ENCODE measurements at places on chromosomes 6 and 20.

- no peak for DNase-seq
These were observed 367.3 kb upstream of the EPHA7 start for GRCh38 chr6:93786474-93787330.

DNA sequence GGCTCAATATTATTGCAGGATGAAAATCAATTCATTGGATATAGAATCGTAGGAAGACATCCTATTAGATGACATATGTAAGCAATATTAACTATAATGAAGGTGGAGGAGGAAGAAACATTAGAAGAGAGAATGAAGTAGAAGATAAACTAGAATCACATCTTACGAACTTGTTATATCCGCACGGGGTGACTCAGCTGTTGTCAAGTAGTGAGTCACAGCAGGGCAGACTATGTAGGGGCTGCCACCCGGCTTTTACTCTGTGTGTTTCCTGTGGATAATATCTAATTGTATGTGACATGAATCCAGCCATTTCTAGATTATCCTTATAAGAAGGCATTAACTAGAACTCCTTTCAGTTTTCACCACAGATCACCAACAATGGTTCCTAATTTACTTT is 520.2 kb downstream of the DOK5 start:
- no peak for DNase-seq

- no peak for DNase-seq
These were observed 78.0 kb downstream of the KCNB1 start for GRCh38 chr20:49404461-49404860.

DNA sequence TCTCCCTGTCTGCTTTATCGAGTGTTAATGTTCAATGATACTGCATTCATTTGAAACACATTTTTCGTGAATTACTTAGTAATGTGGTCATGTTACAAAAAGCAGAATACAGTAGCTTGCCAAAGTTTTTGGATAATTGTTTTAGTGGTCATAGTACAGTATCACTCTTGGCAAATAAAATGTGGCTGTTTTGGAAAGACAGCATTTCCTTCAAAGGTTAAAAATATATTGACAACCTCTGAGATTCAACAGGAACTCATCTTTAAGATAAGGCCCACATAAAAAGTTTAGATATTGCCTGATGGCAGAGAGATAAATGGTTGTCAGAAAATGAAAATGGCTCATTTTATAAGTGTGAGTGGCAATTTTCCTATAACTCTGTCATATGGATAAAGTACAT is 297.7 kb upstream of the MAN1A1 start:
- no peak for DNase-seq

DNA sequence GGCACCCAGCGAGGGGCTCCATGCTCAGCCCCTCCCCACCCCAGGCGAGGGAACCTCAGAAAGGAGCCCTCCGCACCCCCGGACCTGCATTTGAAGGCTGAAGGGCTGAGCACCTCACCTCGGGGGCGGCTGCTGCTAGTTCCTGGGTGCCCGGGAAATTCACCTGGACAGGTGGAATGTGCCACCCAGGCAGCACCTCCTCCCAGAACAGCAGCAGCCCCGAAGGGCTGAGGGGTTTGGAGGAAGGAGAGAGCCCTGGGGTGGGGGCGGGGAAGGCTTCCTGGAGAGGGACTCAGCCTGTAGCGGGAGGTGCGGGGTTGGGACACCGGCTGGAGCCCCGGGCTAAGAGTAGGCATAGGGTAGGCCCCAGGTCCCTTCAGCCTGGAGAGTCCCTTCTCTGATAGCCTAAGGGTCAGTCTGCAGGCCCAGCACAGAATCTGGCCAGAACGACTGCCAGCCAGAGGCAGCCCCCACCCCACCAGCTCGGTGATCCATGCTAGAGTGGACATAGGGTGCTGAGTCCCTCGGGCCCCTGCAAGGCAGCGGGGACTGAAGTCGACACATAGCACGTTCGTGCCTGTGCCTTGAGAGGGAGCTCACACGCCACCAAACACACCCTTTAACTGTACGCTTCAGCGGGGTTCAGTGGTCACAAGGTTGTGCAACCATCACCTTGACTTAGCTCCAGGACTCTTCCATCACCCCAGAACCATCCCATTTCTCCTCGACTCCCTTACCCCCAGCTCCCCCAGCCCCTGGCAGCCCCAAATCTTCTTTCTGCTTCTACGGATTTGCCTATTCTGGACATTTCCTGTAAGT is 180.9 kb downstream of the TAF4 start:
- DNase-seq: no peak

DNA sequence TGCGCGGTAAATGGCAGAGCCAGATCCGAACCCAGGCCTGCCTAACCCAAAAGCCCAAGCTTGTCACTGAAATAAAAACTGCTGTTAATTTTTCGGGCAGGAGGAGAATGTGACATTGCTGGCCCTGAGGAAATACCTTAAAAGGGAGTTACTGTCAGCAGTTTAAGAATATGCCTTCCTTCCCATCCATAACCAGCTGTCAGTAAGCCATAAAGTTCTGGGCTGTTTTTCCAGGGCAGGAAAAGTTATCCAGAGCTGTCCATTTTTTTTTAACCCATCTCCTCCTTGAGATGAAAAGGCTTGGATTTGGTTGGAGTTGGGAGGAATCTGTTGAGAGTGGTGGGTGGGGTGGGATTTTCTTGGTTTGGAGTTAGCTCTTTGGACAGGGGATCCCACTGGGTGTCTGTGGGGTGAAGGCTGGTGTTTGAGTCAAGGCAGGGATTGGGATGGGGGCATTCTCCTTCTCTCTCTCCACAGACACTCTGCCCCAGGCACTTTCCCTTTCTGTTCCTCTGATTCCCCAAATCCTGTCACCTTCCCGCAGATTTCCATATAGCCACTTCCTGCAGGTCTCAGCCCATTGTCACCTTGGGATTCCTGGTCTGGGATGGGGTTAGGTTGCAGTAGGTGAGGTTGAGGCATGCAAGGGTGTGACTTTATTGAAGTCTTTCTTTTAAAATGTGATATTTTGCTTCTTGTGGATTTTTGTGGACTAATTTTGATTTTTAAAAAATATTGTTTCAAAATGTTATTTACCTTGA is 4.3 kb upstream of the KCNG1 start:
- DNase-seq: no peak

DNA sequence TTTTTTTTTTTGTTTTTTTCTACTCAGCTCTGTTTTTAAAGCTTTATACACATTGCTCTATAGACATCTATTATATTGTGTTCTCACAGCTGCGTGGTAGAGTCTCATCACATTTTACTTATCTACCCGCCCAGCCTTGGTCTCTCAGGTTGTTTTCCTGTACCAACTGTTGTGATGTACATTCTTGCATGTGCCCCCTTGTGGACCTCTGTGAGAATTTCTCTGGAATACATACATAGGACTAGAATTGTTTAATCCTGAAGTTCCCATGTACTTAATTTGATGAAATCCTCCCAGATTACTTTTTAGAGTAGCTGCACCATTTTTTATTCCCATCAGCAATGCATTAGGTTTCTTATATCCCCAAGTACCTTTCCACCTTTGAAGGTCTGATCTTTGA is 40.4 kb upstream of the TINAG start:
- peak; percentile 43 for DNase-seq

- DNase-seq: no peak
These were observed 9.0 kb upstream of the EXOC2 start for GRCh38 chr6:701700-702479.

DNA sequence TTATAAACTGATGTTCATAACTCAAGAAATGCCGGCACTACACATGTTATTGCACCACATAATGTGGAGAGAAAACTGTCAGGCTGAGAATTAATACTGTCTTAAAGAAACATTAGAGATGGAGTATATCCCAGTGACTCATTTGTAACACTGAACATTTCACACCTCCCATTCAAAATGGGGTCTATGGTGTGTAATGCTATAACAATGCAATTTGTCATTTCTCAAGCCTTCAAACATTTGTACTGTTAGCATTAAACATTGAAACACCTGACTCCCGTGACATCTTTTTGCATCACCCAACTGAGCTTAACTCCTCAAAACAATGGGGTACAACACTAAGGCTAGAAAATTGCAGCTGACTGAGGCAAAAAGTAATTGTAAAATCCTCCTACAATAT is 151.7 kb downstream of the DST start:
- no peak for DNase-seq

DNA sequence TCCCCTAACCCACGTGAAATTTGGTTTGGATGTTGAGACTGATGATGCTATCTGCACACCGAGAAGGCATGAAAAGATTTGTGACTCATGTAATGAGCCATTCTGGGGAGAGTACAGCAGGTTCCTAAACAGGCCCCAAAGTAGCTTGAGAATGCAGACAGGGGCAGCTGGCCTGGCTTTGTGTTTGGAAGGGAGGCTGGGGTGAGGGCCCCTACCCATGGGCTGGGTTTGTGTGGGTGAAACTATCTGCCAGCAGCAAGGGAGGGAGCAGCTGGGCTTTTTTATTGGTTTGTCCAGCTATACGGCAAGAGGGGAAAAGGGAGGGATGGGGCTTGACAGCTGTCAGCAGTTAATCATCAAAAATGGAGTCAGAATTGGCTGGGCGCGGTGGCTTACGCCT is 87.0 kb upstream of the RNF24 start:
- no peak for DNase-seq

DNA sequence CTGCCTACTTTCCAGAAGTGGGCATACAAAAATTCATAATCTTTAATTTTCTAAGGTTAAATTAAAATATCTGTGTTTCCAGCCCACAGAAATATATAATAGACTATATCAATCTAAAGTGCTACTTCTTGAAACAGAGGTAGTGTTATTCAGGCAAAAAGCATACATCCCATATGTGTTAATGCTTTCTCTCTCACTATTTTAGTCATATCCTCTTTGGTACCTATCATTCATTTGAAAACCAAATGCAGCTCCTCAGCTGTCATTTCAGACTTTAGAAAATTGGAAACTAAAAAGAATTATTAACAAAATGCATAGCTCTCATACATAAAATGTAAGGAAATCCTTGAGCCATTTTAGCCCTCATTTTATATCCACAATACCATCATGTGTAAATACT is 925 bp downstream of the FHL5 start:
- no peak for DNase-seq

- DNase-seq: no peak
These were observed 520.5 kb upstream of the ADGRB3 start for GRCh38 chr6:68114463-68115047.

GRCh38 chr6:149064660-149065015 is 252.9 kb upstream of the TAB2 start:
- no peak for DNase-seq

- no peak for DNase-seq
These were observed 185.4 kb downstream of the TRIM27 start for GRCh38 chr6:28738396-28738765.

DNA sequence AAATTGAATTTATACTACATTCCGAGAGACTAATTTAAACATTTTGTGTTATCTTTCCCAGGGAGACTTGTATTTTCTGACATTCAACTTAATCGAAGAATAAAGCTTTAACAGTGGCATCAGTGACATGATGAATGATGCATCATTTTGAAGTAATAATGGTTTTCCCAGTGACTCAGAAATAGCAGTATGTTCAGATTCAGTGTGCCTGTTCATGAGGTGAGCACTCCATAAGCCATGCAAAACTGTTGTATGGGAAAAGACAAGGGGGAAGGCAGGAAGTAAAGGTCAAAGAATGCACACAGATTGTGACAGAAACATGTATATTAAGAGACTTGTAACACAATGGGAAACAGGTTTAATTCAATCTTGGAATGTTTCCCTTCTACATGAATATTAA is 1348.2 kb upstream of the GJE1 start:
- DNase-seq: no peak

DNA sequence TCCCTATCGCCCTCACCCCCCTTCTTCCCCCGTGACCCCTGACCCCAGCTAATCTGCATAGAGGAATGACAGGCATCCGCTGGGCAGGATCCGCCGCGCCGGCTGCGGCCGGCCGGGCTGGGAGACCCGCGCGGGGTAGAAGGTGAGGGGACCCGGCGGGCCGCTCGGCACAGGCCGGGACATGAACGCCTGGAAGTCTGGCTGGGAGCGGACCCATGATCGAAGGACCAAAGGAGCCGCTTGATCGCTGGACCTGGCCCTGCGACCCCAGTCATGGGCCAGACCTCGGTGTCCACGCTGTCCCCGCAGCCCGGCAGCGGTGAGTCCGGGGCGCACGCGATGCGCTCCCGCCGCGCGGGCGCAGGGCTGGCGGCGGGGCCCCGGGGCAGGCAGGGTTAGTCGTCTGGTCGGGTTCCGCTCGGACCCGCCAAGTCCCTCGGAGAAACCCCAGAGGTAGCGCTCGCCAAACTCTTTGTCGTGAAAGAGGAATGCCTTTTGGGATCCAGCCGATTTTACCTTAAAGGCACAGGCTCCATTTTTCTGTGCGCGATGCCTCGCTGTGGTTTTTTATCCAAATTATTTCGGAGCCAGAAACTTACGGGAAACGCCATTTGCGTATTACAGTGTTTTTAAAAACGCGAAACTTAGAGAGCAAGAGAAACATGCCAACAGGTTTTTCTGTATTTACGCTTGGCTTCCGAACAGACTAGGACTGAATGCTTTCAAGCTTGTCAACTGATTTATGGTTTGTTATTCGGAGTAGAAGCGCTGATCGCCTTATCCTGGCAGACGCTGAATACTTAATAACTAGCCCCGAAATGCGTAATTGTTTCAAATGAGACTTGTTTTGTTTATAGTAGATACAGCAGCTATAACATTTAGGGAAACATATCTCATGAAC is at the start of gene PHACTR2:
Gene PHACTR2 (plus strand): TSS at position 75 of the 901 bp plus-strand sequence. CDS start 199 bp downstream, at position 274.
- peak; percentile 17 for DNase-seq

- DNase-seq: peak; percentile 31
These were observed 645.0 kb downstream of the PHF3 start for GRCh38 chr6:64280569-64280968.

GRCh38 chr6:125919618-125920017 is 37.0 kb upstream of the HINT3 start:
- no peak for DNase-seq

- no peak for DNase-seq
These were observed 175.1 kb downstream of the VEGFA start for GRCh38 chr6:43944908-43945767.

- no peak for DNase-seq
These were observed 617.2 kb downstream of the PTPRT start for GRCh38 chr20:42572320-42573016.

- DNase-seq: no peak
These were observed 185.1 kb upstream of the SULF2 start for GRCh38 chr20:47970282-47970903.

DNA sequence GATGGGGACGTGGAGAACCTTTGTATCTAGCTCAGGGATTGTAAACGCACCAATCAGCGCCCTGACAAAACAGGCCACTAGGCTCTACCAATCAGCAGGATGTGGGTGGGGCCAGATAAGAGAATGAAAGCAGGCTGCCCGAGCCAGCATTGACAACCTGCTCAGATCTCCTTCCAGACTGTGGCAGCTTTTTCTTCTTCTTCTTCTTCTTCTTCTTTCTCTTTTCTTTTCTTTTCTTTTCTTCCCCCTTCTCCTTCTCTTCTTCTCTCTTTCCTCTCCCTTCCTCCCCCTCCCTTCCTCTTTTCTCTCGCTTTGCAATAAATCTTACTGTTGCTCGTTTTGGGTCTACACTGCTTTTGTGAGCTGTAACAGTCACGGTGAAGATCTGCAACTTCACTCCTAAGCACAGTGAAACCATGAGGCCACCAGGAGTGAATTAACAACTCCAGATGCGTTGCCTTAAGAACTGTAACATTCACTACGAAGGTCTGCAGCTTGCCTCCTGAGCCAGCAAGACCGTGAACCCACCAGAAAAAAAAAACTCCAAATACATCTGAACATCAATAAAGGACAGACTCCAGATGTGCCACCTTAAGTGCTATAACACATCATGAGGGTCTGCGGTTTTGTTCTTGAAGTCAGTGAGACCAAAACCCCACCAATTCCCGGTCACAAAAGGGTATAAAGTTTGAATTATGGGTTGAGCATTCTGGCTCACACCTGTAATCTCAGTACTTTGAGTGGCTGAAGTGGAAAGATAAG is 19.6 kb upstream of the SERPINB1 start:
- no peak for DNase-seq
